Right forelimb (tissue), 1 donor: ENCODE measurements at places on chromosomes 6 and 20.
A peak's percentile ranks its signal among the peaks of the same experiment; 100 is the strongest.

GRCh38 chr6:125868252-125868651 is 77.5 kb downstream of the NCOA7 start:
- no peak for DNase-seq

DNA sequence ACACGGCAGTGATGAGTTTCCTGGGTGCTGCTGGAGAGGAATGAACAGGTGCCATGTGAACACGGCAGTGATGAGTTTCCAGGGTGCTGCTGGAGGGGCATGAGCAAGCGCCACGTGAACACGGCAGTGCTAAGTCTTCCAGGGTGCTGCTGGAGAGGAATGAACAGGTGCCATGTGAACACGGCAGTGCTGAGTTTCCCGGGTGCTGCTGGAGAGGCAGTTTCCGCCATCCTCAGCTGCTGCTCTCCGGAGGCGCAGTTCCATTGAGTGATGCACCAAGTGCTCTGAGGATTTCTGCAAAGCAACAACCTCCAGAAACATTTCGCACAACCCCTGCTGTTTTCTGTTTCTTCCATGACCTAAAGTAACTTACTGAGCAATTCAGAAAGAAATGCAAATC is 155.4 kb downstream of the SMOC2 start:
- peak; percentile 12 for DNase-seq

GRCh38 chr6:143877584-143878271 is 13.5 kb downstream of the ZC2HC1B start:
- no peak for DNase-seq

- DNase-seq: no peak
Observed at GRCh38 chr6:20932284-20932683, 398.0 kb downstream of the CDKAL1 start.

DNA sequence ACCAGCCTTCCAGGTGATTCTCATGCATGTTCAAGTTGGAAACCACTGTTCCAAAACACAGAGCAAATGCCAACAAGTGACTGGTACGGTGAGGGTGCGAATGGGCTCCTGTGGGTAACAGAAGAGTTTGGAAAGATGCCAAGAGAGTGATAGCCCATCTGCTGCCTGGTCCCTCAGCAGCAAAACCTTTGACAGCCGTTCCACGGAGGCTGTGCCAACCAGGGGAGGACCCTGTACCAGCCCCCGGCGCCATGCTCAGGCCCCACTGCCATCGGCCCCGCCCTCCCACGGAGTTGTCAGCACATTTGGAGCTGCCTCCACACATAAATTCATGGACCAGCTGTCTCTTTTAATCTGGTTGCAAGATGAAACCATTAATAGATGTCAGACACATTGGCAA is 4.4 kb upstream of the PTPRT start:
- DNase-seq: no peak

GRCh38 chr6:76852776-76853175 is 610.5 kb downstream of the HTR1B start:
- no peak for DNase-seq

DNA sequence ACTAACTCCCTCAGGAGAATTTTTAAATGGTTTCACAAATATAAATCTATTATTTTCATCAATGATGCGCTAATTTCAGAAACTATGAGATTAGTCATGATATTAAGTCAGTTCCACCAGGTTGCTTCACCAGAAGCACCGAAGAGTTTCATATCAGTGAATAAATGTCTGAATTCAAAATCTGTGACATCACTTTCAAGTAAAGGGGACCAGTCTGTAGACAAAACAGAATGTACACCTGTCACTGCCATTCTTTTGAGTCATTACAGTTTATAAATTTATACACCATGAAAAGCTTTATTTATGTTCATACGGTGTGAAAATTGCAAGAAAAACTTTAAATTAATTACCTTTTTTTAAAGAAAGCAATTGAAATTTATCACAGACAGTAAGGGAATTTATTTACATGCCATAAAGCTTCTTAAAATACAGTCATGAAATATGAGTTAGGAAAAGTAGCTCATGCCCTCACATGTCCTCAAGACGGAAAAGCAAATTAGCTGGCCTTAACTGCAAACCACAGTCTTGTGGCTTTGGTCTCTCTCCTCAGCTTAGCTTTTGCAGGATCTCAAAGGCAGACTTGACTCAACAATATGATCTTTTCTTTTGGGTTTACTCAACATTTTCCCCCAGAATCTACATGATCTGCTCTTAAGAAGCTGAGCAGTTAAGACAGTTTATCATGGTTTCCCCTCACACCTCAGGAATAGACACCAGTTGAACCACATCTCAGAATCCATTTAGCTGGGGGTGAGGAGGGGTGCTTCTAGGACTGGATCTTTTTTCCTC is 177.7 kb upstream of the MCHR2 start:
- no peak for DNase-seq

GRCh38 chr20:64131406-64131805 is 24.0 kb upstream of the NPBWR2 start:
- no peak for DNase-seq

DNA sequence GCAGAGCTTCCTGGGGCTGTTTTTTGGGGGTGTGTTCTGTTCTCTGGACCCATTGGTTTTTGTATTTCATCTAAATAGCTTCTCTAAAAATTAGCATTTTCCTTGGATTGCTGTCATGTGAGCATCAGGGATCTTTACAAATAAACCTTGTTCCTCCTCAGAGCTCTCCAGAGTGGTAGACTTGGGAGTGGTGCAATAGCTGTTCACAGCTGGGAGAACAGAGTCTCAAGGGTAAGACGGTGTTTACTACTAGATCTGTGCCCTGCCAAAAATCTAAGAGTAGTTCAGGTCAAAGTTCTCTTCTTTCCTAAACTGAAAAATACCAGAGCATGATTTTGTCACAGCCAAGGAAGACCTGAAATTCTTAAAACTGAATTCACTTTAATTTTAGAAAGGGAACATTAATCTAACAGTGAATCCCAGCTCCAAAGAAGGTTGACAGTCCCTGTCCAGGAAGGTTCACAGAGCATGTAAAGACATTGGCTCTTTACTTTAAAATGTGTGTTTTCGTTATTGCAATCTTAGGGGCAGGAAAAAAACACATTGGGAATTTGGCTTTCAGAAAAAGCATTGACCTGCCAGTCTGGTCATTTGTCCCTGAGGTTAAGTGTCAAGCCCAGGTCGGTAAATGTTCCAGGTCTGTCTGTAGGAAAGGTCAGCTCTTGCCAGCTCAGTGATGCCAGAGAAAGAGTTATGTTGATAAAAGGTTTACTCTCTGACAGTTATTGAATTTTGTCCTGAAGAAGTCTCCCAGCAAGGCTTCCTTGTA is 43.3 kb downstream of the VAPB start:
- no peak for DNase-seq

DNA sequence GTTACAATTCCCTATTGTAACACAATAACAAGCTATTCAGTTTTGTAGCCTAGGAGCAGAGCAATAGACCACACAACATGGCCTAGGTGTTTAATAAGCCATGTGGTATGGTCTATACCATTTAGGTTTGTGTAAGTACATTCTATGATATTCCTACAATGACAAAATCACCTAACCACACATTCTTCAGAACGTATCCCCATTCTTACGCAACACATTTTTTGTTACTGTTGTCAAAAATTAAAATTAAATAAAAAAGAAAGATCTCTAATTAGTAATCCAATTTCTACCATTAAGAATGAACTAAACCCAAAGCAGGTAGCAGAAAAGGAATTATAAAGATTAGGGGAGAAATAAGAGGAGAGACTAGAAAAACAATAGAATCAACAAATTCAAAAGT is 44.0 kb downstream of the RANBP9 start:
- no peak for DNase-seq

DNA sequence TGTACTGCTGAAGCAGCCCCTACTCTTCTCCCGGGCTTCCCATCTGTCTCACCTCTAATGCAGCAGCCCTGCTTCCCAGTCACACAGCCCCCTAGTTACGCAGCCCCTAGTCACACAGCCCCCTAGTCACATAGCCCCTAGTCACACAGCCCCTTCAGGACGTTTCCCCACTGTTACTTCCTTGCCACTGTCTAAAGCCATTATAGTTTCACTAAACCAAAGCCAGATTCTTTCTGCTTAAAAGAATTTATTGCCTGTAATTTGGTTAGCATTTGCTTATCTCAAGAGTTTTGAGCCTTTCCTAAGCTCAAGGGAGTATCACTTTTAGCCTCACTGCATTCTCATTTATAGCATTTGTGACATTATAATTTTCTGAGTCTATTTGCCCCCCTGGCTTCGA is 127.9 kb downstream of the LMBRD1 start:
- no peak for DNase-seq

DNA sequence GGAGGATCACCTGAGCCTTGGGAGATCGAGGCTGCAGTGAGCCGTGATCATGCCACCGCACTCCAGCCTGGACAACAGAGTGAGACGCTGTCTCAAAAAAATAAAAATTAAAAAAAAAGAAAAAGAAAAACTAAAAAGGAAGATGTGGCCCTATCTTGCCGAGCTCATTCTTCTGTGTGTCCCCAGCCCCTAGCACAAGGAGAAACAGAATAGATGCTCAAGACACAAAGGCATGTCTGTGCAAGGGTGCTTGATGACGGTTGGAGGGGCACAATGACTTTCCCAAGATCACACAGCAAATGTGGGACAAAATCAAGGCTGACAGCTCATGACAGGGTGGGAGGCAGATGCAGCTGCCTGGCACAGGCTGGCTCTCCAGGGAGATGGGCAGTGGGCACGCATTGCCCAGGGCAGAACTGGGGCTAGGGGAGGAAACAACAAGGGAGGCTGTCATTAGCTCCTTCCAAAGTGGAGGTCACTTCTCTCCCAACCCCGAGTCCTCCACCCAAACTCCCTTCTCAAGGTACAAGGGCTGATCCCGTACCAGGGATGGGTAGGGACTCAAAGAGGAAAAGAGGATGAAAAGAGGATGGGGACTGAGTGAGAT is 775 bp upstream of the NRSN2 start:
- no peak for DNase-seq

DNA sequence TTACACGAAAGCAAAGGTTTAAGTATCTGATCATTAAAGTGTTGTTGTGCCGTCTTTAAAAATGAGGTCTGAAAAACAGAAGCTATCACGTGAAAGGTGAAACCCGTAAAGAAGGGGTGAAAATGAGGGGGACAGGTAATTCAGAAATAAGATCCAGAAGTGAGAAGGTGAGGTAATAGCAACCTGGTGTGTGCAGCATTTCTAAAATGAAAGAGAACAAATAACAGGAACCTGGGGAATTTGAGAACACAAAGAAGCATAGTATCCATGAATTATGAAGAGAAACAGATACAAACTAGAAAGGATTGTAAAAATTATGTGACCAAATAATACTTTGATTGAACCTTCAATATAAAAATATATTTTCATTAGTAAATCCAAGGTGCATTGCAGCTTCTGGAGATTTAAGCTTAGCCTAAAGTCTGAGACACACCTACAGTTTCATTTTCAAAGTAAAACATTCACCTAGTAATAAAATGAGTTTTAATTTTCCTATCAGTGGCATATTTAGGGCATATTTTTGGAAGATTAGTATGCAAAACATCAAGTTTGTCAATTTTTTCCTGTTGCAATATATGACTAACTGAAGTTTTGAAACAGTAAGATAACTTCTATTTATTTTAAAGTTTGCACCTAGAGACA is 1.4 kb downstream of the HEY2 start:
- no peak for DNase-seq

GRCh38 chr20:49001741-49002140 is 44.4 kb upstream of the CSE1L start:
- no peak for DNase-seq

DNA sequence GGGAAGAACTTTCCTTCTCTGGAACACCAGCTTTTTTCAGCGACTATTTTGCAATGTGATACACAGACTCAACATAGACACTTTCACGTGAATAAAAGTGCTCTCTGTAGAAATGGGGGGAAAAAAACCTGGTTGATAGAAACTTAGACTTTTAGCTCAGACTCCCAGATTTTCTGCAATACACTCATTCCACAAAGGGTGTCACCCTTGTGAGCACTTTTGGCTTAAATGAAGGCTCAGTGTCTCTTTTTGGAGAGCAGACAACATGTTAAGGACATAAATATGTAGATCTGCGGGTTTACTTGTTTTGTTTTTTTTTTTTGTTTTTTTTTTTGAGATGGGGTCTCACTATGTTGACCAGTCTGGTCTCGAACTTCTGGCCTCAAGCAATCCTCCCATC is 579.6 kb downstream of the PTPRT start:
- DNase-seq: no peak

DNA sequence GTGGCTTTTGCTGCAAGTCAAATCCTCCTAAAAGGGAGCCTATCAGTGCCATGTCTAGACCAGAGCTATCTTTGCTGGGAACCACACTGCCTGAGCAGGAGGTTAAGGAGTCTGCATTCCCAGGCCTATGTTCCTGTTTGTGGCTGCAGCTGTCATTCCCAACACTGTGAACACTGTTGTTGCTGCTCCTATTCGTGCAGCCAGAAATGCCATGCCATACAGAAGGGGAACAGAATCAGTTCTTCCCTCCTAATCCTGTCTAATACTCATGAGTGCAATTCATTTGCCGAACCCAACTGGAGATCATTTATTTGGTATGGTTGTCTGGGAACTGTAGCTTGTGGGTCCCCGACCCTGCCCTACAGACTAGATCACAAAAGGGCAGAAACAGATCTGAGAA is 406.5 kb upstream of the GJE1 start:
- DNase-seq: no peak

GRCh38 chr6:113860181-113860955 is 3.2 kb downstream of the MARCKS start:
- peak; percentile 64 for DNase-seq

GRCh38 chr6:169253337-169254238 is at the start of gene THBS2:
Gene THBS2, minus strand, starts transcription at chr6:169253846. Its CDS starts 3,062 bp downstream, at chr6:169250784.
- peak; percentile 90 for DNase-seq

DNA sequence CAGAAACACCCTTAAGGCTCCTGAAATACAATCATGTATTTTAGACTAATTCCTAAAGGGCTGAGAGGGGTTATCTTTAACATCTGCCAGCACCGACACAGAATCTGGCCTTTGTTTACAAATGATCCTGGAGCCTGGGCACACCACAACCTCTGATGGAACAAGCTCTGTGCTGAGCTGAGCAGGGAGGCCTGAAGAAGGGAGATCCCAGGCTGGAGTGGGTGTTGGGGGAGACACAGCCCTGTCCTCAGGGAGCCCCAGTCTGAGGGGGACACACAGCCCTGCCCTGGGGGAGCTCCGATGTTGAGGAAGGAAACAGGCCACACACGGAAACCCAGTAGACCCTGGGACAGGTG is 130.5 kb downstream of the VEGFA start:
- no peak for DNase-seq

DNA sequence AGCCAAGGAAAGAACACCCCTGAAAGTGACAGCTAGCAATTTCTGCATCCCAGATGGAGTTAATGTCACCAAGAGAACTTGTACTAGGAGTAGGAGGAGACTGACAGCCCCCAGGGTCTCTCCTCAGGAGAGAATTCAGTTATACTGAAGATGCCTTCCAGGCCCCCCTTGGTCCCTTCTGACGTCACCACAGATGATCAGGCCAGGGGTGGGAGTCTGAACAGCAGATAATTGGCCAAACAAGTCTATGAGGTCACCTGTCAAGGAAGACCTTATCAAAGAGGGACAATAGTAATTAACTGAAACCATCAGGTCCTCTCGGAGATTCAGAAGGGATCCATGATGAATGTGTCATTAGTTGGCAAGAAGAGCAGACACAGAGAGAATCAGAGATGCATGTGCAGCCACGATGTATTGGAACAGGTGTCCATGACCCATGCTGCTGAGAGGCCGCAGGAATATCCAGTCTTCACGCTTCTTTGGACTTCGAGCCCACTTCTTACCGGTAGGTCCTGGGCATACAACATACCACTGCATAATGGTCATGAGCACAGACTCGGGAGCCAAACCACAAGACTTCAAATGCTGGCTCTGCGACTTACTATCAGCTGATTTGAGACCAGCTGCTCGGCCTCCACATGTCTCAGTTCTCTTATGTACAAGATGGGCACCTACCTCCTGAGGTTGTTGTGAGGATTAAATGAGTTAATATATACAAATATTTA is 10.2 kb downstream of the TRIM10 start:
- no peak for DNase-seq
